NCI-H526 (cell line): ENCODE measurements at places on chromosomes 4 and X.

DNA sequence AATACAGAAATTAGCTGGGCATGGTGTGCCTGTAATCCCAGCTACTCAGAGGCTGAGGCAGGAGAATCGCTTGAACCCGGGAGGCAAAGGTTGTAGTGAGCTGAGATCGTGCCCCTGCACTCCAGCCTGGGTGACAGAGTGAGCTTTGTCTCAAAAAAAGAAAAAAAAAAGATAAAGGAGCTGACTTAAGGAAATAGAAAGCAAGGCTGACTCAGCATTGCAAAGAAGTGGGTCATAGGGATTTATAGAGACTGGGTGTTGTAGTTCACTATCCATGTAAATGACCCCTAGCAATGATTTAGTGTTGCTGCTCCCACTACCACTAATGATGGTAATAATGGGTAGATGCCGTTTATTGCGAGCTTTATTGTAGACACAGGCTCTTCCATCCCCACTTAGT lies 47.6 kb downstream of the ADD1 start:
- DNase-seq, result no peak

DNA sequence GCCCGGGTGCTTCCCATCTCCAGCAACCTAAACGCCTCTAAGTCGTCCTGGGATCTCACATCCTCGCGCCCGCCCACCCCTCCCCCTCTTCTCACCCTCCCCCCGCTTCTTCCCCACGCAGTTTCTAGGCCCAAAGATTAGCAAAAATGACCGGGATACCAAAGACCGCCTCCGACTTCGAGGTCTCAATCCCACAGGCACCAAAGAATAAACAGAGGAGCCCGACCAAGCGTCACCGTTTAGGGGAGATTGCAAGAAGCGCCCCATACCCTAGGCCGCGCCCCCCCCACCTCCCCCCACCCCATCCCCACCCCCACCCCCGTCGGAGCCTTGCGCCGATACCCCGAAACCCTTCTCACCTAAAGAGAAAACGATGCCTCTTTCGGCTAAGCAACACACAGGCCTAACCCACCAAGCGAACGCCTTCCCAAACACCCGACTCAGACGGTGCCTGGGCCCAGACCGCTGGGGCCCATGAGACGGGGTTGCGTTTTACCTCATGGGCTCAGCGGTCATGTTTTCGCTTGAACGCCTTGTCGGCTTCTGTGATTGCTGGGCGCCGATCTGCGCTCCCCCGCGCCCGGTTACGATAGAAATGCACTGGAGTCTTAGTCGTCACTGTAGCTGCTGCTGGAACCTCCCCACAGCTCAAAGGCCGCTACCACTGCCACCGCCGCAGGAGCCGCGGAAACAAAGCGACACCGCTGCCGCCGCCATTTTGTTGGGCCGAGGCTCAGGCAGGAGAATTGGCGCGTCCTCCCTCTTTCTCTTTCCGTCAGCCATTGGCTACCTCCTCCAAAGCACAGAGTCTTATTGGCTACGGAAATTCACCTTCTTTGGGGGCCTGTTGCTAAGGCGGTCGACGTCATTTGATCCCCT lies at the start of gene ATRX:
ATRX (minus strand) TSS at position 731 of the 879 bp plus-strand sequence; CDS start at position 516, 215 bp downstream.
- peak; percentile 87 for DNase-seq

GRCh38 chrX:100609591-100609990 lies 24.9 kb downstream of the TNMD start:
- no peak for DNase-seq

DNA sequence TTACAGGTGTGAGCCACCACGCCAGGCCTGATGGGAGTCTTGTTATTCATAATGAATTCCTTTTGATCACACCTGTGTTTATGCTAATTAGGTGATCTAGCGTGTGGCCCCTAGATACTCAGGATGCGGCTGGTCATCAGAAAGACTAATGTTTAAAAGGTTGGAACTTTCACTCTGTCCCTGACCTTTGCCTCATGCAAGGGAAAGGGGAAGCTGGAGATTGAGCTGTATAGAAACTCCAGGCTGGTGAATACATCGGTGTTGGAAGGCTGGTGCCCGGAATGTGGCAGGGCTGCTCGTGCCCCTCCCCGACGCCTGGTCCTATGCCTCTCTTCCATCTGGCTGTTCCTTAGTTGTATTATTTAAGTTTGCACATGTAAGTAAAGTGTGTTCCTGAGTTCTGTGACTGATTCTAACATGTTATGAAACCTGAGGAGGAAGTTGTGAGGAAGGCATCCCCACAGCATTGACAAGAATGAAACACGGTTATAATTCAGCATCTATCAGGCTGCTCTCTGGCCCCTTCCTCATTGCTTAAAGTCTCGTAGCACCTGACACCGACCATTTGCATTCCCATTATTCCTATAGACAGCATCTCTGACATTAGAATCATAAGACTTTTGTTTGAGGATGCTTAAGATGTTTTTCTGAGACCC lies 28.9 kb downstream of the CASP3 start:
- no peak for DNase-seq

DNA sequence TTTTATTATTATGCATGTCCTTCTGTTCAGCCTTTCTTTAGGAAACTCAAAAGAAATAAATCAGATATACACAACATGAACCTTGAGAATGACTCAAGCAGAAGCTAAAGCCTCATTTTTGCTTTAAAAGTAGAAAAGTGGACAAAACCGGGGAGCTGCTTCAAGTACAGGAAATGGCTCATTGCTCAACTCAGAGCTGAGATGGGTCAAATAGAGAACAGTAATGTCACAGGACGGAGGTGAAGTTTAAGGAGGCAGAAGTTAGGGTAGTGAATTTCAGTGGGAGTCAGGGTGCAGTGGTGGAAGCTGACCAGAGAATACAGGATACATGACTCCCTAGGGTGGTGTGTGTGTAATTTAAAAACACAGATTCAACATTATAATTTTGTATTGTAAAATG lies 22.2 kb downstream of the PHKA2 start:
- DNase-seq, result no peak

- no peak for DNase-seq
These were observed 43.7 kb downstream of the RPS3A start for GRCh38 chr4:151143162-151143561.

- DNase-seq, result peak; percentile 73
These were observed 55.9 kb upstream of the RASSF6 start for GRCh38 chr4:73676136-73676535.

DNA sequence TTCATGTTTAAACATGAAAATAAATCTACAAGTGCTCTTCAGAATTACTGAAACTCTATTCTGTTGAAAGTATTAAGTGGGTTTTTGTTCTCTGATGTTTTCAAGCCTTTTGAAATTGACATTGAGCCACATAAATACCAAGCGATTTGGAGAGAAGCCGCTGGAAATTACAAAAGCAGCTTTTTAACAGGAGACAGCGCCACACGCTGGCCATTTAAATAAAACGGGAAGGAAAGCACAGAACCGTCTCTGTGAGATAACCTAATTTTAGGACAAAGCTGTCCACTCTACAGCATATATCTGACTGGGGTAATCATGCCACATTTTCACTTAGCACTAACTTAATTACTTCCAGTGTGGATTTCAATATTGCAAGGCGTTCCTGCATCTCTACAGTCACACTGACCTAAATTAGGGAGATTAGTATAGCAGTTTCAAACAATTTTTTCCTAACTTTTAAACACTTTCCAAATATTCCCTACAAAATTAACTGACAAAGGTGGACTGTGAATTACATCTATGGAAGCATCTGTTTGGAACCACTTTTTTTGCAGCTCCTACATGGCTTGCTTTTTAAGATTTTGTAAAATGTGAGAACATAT lies 6.8 kb upstream of the ANOS1 start:
- peak; percentile 76 for DNase-seq

DNA sequence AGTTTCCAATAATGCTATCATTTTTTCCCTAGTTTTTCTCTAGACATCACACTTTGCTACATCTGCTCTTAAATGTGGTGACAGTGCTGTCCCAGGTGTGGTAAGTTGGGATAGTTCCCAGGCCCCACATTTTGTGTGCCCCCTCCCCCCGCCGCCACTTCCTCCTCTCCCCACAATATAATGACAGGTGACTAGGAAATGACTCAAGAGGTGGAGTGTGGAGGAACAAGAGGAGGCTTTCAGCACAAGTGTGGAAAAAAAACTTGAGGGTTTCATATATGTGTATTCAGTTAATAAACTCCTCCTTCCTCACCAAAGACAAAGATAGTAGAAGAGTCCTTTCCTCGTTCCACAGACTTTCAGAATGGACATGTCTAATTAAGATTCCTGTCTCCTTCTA lies 18.3 kb upstream of the IL21 start:
- DNase-seq, result no peak

- no peak for DNase-seq
These were observed 114.4 kb upstream of the STOX2 start for GRCh38 chr4:183790661-183791060.

- DNase-seq, result no peak
These were observed 110.1 kb downstream of the LARP7 start for GRCh38 chr4:112747036-112747435.

DNA sequence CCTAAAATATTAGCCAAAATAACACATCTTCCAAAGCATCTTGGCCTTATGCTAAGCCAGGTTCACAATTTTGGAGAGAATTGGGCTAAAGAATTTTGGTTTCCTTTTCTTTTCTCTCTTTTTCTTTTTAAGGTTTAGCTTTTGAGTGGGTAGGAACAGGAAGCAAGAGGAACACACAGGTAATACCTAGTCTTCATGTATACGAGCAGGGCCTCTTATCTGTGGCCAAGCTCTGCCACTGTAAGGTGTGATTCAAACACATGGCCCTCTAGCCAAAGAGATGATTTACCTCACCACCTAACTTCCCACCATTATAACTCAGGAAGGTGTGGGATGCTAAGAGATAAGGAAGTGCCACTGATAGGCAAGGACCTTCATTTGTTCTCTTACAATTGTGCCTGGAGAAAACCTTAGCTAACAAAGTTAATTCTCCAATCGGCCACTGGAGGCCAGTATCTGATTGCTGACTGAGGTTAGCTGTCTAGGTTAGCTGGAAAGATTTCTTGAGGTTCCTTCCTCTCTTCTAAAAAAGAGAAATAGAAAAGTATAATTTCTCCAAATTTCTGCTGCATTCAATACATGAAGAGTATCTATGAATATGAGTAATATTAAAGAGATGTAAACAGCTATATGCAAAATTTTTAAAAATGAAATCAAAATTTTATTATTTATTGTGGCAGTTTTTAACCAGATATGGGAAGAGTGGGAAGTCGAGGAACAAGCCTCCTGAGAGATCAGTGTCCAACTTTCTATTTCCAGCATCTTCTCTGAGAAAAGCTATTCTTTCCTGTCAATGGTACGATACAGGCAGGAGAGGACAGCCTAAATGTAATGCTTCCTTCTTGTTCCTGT lies 30.1 kb upstream of the BBS7 start:
- DNase-seq, result peak; percentile 5

GRCh38 chr4:23956601-23957364 lies 66.9 kb upstream of the PPARGC1A start:
- no peak for DNase-seq

- DNase-seq, result no peak
These were observed 69.5 kb downstream of the TRIM2 start for GRCh38 chr4:153273751-153274150.

- no peak for DNase-seq
These were observed 8.3 kb upstream of the AFAP1 start for GRCh38 chr4:7947927-7948326.

DNA sequence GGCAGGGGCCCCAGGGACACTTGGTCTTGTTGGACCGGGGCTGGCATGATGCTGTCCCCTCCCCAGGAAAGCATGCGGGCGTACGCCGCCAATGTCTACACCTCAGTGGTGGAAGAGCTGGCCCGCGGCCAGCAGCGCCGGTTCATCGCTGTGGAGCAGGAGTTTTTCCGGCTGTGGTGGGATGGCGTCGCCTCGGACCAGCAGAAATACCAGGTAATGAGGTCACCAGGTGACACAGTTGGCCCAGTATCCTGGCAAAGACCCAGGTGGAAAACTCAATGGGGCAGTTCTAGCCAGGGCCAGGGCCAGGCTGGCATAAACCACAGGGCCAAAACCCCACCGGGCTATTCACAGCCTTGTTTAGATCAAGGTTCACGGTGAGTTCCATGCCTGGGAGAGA lies 1.5 kb downstream of the MAN2B2 start:
- no peak for DNase-seq

GRCh38 chr4:175671491-175671934 lies 140.6 kb downstream of the GPM6A start:
- DNase-seq, result no peak

DNA sequence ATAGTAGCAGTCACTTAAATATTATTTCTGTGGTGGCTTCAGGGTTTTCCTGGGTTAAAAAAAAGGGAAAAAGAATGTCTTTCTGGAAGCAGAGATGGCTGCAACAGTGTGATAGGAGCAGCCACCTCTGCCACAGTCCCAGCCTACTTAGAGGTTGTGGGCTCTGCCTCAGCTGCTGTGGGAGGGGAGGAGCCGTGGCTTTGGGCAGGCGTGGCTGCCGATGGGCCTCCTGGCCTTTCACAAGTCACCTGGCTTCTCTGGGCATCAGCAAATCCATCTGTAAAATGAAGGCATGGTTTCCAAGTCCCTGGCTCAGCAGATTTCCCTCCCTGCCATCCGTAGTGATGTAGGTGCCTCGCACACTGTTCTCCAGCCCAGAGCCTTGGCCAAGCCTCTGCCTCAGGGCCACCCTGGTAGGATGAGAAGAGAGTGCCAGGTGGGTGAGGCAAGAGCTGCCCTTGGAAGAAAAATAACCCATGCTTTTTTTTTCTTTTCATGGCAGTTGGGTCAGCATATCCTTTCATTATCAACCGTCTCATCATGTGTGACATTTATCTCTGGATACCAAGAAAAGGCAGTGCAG lies 66.1 kb downstream of the PTTG2 start:
- no peak for DNase-seq

DNA sequence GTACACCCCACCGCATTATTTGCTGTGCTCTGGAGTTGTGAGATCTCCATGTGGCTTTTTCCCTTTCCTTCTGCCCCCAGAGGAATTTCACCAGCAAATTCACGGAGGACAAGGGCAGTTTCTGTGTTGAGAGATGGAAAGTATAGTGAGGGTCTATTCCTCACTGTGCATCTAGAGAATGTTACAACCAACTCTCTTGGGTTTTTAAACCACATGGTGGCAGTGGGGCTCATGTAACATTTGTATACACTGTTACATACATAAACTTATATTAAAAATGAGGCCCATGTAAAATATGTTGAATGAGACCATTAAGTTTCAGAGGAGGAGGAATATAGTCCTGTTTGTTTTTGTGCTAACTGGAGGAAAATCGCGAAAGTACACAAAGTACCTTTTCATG lies 909 bp upstream of the PRKG2 start:
- no peak for DNase-seq

GRCh38 chr4:159562366-159562765 lies 459.5 kb downstream of the RAPGEF2 start:
- no peak for DNase-seq

GRCh38 chrX:117610806-117611205 lies 505.8 kb downstream of the KLHL13 start:
- DNase-seq, result no peak

GRCh38 chr4:22490718-22491315 lies 25.0 kb downstream of the ADGRA3 start:
- DNase-seq, result no peak
